PC-3 (cell line): ENCODE measurements at places on chromosomes 1 and 21. TPM values are rescaled to one million over a fixed set of nuclear protein-coding genes. Genes with fewer than 3 reads are reported as not detected.

Gene CA6
- total RNA-seq = 0.18 TPM in 1 of 2 replicates, not detected in the other

Gene TUFT1
- 33.9 and 46.9 TPM in 2 replicates for total RNA-seq

Gene KIF14
- total RNA-seq = 23.6 and 23.7 TPM in 2 replicates

Gene SPRR2A
- not detected in 2 replicates for total RNA-seq

Gene CRNN
- total RNA-seq = not detected in 2 replicates

Gene LAX1
- total RNA-seq = not detected in 2 replicates

Gene FAM167B
- total RNA-seq = 1.3 and 1.6 TPM in 2 replicates

Gene ANGPTL7
- total RNA-seq = not detected in 2 replicates

Gene MAP1LC3C
- not detected in 2 replicates for total RNA-seq

Gene JUN
- total RNA-seq = 73.6 and 95.1 TPM in 2 replicates

Gene ZBTB8A
- 1.7 and 3.5 TPM in 2 replicates for total RNA-seq

Gene CAPN9
- total RNA-seq = not detected in 2 replicates

Gene DPH5
- 24.9 and 32.8 TPM in 2 replicates for total RNA-seq

Gene UBL4B
- total RNA-seq = 0.07 TPM in 1 of 2 replicates, not detected in the other

Gene LINGO4
- not detected in 2 replicates for total RNA-seq

Gene CD164L2
- 0.40 and 0.47 TPM in 2 replicates for total RNA-seq

Gene VWA5B1
- not detected in 2 replicates for total RNA-seq

Gene VN1R5
- not detected in 2 replicates for total RNA-seq

Gene LY9
- not detected in 2 replicates for total RNA-seq

Gene NIBAN1
- 6.9 and 8.2 TPM in 2 replicates for total RNA-seq

Gene KIF17
- 0.33 and 2.8 TPM in 2 replicates for total RNA-seq

Gene NR5A2
- 0.36 and 0.40 TPM in 2 replicates for total RNA-seq

Gene MPL
- total RNA-seq = 0.35 TPM in 1 of 2 replicates, not detected in the other

Gene TMEM82
- total RNA-seq = not detected in 2 replicates
